ENCODE measurements at places on chromosomes 11 and 22.

DNA sequence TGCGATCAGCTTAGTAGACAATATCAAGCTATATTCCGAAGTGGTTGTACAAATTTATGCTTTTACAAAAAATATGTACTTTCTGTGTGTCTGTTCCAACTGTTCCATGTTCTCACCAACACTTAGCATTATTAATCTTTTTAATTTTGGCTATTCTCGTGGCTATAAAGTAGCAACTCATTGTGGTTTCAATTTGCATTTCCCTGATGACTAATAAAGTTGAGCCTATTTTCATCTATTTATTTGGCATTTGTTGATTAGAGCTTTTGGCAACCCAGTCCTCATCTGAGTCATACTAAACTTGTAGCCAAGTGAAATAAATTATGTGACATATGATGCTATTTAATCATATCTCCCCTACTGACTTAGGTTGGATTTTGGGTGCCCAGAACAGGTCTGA, 115.9 kb downstream of the FBXO7 start:
- DNase-seq: no peak

DNA sequence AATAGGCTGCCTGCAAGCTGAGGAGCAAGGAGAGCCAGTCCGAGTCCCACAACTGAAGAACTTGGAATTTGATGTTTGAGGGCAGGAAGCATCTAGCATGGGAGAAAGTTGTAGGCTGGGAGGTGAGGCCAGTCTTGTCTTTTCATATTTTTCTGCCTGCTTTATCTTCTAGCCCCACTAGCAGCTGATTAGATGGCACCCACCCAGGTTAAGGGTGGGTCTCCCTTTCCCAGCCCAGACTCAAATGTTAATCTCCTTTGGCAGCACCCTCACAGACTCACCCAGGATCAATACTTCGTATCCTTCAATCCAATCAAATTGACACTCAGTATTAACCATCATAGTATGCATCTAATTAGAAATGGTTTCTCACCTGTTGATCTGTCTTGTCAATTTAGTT, 5.0 kb upstream of the COX8A start:
- no peak for DNase-seq

- DNase-seq: peak; percentile 64
Observed at GRCh38 chr22:26679003-26679629, 21.7 kb downstream of the MIAT start.

DNA sequence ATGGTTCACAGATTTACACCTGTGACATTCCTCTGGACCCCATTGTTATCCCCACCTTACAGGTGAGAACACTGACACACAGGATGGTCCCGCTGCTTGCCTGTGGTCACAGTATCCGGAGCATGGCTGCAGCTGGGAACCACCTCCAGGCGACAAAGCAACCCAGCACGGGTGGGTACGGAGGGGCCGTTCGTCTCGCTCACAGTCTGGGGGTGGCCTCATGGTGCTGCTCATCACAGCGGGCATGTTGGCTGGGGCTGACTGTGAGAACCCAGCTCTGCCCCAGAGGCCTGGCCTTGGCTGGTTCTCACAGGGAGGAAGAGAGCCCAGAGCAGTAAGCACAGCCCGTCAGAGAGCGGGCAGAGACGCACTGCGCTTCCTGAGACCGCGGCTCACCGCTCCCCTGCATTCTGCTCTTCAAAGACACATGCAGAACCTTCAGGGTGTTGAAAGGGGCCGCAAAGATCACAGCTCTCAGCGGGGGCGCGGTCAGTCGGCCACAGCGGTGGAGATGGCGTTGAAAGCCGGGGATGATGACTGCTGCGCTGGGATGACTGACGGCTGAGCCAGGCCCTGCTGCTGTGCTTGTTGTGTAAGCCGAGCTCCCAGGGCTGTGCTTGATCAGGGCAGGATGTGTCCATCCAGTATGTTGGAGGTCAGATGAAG, 423.0 kb downstream of the BRD1 start:
- no peak for DNase-seq

DNA sequence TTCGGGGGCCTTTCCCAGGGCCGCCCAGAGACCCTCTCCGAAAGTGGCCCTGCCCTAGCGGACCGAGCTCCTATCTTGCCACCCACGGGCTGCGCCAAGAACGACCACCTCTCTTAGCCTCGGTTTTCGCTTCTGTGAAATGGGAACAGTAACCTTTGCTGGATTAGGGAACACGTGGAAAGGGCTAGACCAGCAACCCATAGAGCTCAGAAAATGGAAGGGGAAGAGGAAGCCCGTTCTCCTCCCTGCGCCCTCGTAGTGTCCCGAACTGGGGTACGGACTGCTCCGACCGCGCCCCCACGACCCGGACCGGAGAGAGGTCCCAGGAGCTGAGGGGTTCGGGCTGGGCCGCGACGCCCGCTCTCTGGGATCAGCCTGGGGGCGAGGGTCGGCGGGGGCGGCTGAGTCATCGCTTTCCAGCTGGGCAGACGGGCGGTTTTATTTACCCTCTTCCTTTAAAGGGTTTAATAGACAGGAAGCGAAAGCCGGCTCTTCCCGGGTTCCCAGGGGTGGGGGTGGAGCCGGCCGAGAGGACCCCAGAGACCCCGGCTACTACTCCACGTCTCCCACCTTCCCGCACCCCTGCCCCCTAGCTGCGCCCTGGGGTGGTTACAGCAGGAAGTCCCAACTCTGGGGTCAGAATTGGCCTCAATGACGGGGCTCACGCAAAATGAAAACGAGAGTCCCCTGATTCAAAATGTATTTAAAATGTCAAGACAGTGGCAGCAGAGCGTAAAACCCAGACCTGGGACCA, 907 bp upstream of the PHLDA2 start:
- DNase-seq: peak; percentile 68

DNA sequence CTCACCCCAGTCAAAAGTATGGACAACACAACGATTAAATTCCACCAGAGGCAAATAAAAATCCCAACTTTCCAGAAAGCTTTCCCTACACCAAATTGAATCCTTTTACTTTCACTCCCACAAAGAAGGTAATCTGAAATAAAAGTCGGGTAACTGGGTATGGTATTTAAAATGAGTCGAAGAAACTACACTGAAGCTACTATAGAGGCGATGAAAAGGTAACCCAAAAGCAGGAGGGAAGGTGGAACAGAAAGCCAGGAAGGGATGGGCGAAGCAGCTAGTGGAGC, 1.1 kb downstream of the PICALM start:
- no peak for DNase-seq

GRCh38 chr22:19108807-19109197, 13.4 kb downstream of the DGCR2 start:
- DNase-seq: peak; percentile 37

DNA sequence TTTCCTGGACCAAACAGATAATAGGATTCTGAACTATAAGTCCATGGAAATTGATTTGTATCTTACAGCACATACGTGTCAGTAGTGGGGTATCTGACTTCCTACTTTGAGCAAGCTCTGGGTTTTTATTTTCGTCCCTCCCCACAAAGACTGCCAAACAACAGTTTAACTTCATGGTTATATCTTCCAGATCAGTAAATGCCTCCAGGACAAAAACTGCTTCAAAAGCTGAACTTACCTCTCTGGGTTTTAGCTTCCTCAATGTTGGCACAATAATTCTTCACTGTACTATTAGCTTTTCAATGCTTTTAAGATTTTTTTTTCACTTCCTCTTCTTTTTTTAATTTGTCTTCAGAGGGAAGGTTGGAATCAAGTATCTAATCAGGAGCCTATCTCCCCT, 4.2 kb upstream of the DPF2 start:
- DNase-seq: no peak

GRCh38 chr11:46296059-46296527, 18.6 kb downstream of the CREB3L1 start:
- no peak for DNase-seq

DNA sequence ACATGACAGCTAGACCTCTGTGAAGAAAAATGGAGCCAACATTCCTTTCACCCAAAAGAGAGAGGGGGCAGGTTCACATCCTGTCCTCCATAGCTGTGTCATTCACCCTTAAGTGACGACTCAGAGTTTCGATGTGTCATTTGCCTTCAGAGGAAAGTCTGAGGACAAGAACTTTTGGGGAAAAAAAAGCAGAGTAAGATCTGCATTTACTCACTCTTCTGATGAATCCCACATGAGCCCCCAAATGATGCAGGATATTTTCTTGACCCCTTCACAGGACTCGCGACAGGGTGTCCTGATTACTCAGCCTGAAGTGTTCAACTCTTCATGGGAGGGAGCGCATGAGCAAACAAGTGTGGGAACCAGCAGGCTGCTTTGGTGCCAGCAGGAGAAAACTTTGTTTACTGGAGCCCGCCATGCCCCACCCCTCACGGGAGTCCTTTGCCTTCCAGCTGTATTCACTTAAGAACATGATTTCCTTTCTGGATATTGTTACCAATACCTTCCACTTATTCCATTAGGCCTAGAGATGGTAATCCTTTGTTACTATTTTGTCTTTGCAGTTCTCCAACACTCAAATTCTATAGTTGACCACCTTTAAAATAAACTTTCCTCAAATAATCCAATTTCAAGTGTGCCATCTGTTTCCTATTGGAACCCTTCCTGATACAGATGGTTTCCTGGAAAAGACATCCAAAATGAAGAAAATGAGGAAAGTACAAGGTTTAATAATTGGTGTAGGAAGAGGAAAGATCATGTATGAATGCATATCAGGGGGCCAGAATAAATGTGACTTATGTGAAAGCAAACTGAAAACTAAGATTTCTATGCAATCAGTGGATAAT, 729.8 kb downstream of the FAM181B start:
- DNase-seq: no peak

GRCh38 chr11:116644201-116644940, 128.4 kb downstream of the BUD13 start:
- DNase-seq: no peak

GRCh38 chr11:19632499-19632834, 80.2 kb upstream of the NAV2 start:
- no peak for DNase-seq

GRCh38 chr22:27138471-27138870, 481.1 kb downstream of the MIAT start:
- DNase-seq: no peak

GRCh38 chr11:66203847-66204246, 64.6 kb upstream of the RAB1B start:
- DNase-seq: no peak

GRCh38 chr22:27206374-27207133, 549.2 kb downstream of the MIAT start:
- DNase-seq: no peak

DNA sequence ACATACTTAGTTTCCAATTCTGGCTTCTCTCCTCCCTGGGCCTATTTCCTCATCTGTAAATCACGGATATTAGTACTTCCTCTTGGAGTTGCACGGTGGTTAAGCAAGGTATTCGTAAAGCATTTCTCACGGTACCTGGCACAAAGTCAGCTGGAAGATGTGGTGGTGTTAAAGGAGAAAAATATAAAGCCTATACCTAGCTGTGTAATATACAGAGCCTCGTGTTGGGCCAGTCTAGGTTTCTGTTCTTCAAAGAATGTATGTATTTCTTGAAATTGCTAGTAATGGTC, 47.2 kb downstream of the DBX1 start:
- peak; percentile 5 for DNase-seq

DNA sequence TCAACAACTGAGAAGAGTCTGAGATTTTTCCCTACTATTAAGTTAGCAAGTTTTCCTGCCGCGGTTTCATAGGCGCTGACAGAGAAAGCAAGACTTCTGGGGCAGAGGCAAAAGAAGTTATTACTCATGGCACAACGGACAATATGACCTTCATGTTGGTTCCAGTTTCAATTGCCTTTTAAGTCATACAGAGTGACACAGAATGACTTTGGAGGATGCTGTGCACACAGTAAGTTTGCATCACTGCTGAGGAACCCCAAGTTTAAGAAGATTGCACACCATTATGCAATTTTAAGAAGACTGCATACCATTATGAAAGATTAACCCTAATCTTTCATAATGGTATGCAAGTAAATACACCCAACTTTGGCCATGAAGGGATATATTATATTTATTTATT, 626.5 kb upstream of the CHORDC1 start:
- no peak for DNase-seq

GRCh38 chr11:17734418-17734911, at the start of gene KCNC1:
KCNC1 (plus strand) TSS chr11:17734781; CDS start chr11:17736003, 1,222 bp downstream.
- DNase-seq: no peak

GRCh38 chr11:95668131-95668530, 121.5 kb downstream of the FAM76B start:
- no peak for DNase-seq

GRCh38 chr11:30919389-30920152, 333.4 kb upstream of the MPPED2 start:
- peak; percentile 96 for DNase-seq

- DNase-seq: no peak
Observed at GRCh38 chr11:61138935-61139334, 22.3 kb downstream of the VPS37C start.

- no peak for DNase-seq
Observed at GRCh38 chr22:39243439-39244135, 1.2 kb downstream of the PDGFB start.

GRCh38 chr11:70433038-70433437, 34.7 kb downstream of the CTTN start:
- no peak for DNase-seq

- DNase-seq: peak; percentile 82
Observed at GRCh38 chr22:40215266-40215665, 37.5 kb downstream of the TNRC6B start.

- DNase-seq: no peak
Observed at GRCh38 chr11:100543386-100543785, 143.7 kb upstream of the ARHGAP42 start.

- DNase-seq: no peak
Observed at GRCh38 chr11:60942970-60943565, 8.9 kb downstream of the SLC15A3 start.

GRCh38 chr11:27777033-27777432, 76.8 kb upstream of the BDNF start:
- no peak for DNase-seq

GRCh38 chr22:46936378-46936903, 174.0 kb downstream of the TBC1D22A start:
- DNase-seq: no peak

DNA sequence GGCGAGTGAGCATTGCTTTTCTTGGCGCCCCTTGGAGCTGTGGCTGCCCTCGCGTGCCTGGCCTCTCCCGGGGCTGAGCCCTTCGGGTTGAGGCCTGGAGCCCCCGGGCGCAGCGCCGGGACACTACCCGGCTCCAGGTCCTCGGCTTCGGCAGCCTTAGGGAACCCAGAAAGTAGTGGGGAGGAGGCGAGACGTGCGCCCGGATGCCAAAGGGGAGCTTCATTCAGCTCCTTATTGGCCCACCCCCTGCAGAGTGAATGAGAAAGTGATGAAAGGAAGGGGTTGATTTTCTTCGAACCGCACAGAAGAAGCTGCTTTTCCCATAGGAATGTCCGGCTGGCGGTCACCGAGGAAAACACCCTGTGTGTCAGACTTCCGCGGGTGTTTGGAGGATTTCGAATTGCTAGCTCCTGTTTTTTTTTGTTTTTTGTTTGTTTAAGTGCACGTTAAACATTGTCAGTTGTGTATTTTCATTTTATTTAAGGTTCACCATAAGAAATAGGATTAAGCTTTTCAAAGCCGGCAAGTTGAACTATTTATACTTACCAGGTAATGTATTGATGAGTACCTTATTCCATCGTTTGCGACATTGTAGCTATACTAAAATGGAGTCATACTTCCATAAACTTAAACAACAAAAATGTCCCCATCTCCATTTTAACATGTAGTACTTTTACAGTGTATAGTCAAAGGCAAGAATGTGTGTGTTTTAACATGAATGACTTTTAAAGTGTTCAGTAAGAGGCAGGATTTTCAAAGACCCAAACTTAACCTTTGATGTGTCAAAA, 841 bp upstream of the EIF4G2 start:
- no peak for DNase-seq

- DNase-seq: peak; percentile 56
Observed at GRCh38 chr11:72974487-72975205, 160.4 kb downstream of the ATG16L2 start.

GRCh38 chr22:50219800-50220602, 19.2 kb downstream of the SELENOO start:
- DNase-seq: no peak

All from inflammatory macrophage treated with lipopolysaccharide for 4 hours (primary cell).